ENCODE measurements at places on chromosomes 5 and 9.

GRCh38 chr5:124130816-124131215, 615.6 kb downstream of the ZNF608 start:
- peak; percentile 75 for DNase-seq

DNA sequence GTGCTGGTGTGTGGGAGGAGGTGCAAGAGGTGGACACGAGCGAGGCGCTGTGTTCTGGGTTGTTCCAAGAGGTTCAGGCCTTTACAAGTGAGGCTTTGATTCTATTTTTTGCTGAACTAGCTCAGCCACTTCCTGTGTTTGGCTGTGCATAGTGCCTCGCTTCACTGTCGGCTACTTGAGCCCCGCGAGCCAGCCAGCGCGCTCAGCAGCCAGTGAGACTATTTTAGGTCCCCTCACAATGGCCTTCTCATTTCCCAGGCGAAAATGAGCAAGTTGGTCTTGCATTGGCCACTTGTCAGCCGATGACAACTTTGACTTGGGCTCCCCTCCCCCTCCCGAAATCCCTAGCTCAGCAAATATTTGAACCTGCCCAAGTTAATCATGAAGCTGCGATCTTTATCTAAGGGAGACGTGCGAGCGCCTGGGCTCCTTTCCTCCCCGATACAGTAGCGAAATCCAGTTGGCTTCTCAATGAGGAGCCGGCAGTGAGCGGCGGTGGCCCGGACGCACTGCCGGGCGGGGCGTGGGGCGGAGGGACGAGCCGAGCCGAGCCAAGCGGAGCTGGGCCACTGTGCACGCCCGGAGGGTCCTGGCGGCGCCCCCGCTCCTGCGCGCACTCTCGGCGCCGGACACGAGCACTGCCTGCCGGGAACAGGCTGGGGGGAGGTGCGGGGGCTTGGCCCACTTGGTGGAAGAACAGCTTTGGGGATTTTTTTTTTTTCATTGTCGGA, 72.6 kb downstream of the PIK3R1 start:
- no peak for DNase-seq

DNA sequence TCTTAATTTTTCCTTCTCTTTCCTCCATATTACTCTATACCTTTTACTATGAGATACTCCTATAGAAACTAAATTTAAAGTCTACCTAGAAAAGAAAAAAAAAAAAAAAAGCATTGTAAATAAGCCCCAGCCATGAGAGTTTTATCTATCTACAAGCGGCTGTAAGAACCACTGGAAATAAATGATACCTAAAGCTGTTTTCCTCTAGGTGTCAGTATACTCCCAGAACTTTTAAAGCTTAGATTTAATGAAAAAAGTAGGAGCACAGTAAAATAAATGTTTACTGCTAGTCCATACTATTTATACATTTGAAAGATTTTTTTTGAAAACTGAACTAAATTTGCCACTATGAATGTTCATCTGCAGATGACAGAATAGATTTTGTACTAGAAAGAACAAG, 26.2 kb downstream of the TYRP1 start:
- DNase-seq, result peak; percentile 52

DNA sequence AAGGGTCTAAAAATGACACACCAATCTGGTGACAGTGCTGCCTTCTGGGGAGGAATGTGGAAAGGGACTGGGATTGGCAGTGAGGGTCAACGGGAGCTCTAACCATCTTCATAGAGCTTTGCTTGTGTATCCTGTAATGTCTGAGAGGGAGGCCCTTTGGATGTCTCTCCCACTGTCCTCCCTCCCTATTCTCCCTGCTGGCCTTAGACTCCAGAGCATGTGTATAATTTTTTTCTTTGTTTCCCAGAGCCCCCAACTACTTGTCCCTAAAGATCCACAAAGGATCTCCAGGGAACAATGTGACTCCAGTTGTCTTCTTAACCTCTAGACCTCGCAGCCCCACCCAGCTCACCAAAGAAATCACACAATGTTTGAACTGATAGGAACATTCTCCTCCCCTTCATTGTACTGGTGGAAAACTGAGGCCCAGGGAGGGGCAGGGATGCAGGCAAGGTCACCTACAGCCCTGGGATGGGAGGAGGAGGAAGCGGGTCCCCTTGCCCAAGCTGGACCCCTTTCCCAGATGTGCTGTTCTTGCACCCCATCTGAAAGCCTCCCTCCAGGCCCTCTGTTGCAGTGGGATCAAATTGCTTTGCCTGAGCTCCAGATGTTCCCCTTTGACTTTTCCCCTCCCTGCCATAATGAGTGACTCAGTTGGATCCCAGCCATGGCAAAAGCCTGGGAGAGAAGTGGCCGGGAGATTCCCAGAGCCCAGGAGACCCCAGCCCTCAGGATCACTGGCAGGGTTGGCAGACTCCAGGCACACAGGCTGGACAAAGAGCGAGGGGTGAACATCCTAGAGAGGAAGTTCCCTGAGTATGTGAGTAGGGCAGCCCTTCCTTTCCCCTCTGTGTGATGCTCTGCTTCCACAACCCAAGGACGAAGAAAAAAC, 21.8 kb downstream of the SPARC start:
- DNase-seq, result no peak

DNA sequence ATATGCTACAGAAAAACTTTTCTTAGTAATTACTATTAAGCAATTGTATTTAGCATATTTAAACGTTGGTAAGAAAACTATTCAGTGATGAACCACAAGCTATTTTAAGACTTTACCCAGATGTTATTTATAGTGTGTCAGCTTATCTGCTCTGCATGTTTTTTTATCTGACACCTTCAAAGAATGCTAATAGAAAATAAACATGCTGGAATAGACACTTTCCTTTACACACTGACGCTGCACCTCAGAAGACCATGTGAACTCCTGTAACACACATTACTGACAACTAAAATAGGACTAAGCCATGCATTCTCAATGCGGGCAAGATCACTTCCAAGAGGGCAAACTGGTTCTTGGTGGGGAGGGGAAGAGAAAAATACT, 38.3 kb downstream of the FNIP1 start:
- DNase-seq, result no peak

DNA sequence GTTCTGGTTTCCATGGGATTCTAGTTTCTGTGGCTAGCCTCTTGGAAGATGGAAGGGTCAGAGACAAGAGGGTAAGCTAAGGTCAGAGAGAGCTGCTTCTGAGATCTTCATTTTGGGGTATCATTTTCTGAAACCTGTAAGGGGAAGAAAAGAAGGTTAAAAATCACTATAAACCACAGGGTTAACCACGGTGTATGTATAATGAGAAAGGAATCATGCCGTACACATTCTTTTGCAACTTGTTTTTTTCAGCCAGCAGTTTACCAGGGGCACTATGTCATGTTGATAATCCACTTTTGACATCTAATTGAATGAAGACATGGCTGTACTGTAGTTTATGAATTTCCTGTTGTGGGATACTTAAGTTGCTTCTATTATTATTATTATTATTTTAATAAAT, 164.4 kb downstream of the FOCAD start:
- no peak for DNase-seq

GRCh38 chr9:14170973-14171596, 142.9 kb downstream of the NFIB start:
- no peak for DNase-seq

DNA sequence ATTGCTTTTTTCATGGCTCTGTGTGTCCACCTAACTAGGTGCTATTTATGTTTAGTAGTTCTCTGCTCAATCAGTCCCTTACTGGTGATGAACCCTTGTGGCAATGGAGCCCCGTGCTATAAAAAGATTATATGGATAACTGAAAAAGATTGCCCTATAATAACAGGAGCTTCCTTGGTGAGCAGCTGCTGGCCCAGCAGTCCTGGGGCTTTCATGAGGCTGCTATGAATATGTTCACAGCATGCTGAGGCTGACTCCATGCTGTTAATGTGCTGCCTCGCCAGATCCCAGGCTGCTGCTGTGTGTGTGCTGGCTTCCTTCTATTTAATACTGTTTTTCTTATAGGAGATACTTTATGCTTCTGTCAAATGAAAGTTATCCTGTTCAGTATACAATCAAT, 357.5 kb downstream of the TAF11L14 start:
- DNase-seq, result peak; percentile 97

DNA sequence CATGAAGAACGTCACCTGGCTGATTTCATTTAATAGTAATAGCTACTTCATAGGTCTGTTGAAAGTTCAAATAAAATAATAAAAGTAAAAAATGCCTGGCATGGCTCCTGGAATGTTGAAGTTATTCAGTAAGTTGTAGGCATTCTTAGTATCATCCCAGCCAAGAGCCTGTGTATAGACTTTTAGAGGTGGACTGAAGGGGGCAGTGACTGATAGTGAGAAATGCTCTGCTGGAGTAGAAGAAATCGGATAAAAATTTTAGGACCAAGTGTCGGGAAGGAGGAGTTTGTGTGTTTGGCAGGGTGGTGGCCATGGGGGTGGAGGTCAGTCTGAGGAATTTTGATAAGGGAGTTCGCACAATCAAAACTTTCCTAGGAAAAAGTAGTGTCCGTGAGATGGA, 3.6 kb downstream of the ZFP2 start:
- DNase-seq, result no peak

DNA sequence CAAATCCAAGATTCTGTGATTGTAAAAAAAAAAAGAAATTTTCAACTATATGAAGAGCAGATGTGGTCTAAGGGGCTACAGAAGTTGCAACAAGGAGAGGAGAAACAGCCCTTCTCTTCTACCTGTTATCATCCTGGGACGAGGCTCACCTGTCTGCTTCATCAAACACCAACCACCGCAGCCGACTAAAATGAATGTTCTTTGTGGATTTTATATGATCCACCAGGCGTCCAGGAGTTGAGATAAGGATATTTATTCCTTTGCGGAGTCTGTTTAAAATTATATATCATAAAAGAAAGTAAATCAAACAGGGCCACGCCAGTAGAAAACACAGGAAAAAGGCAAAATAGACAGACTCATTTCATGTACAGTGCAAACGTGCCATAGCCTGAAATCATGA, 21.5 kb downstream of the DDX31 start:
- no peak for DNase-seq

Data from NCI-H2081 (cell line).